Renal cortex interstitium (tissue), 15 donors: ENCODE measurements at places on chromosomes 5 and 9. TPM values are rescaled to one million over a fixed set of nuclear protein-coding genes. Genes with fewer than 3 reads are reported as not detected.

Gene ARHGEF39
- polyA plus RNA-seq: 10.0 TPM

Gene CCDC171
- polyA plus RNA-seq: 5.1 TPM

DNA sequence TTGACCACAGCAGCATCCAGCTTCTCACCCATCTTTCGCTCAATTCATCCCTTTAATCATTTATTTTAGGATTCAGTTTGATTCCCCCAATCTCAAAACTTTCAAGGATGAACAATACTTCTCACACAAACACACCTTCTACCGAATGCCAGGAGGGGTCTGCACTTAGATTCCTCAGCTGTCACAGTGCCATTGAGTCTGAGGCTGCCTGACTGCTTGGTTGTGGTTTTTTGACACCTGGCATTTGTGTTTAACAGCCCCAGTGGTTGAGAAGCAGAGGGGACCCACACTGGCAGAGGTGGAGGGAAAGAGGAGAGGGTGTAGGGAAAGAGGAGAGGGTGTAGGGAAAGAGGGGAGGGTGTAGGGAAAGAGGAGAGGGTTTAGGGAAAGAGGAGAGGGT is 54.9 kb downstream of the PALM2AKAP2 start:
- DNase-seq: no peak

DNA sequence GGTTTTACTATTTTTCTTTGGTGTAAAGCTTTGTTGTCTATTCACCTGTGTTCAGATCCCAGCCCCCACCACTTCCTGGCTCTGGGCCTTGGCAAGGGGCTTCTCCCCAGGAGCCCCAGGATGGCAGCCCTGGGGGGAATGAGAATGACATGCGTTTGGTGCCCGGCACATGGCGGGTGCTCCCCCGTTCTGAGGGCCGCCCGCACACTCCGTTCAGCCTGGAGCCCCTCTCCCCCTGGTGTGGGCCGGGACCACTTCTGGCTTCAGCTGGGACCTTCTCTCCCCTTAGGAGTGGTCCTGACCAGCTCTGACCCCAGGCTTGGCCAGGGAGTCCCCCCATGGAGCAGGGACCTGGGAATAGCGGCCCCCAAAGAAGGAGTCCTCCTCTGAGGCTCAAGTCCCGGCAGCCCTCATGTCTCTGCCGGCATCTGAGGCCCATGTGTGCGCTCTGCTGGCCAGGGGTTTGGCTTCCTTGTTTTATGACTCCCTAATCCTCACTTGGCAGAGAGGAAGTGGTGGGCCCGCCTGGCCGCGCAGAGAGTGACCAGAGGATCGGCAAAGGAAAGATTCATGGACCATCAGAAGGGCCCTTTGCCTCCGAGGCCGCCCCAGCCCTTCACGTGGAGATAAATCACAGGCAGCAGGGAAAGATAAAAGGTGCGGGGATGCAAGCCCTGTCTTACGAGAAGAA is 57.0 kb upstream of the LMX1B start:
- DNase-seq: no peak

Gene SOHLH1
- not detected for polyA plus RNA-seq

GRCh38 chr5:107700481-107700880 is 29.7 kb upstream of the EFNA5 start:
- DNase-seq: no peak

Gene SPARC
- 2,648 TPM for polyA plus RNA-seq

DNA sequence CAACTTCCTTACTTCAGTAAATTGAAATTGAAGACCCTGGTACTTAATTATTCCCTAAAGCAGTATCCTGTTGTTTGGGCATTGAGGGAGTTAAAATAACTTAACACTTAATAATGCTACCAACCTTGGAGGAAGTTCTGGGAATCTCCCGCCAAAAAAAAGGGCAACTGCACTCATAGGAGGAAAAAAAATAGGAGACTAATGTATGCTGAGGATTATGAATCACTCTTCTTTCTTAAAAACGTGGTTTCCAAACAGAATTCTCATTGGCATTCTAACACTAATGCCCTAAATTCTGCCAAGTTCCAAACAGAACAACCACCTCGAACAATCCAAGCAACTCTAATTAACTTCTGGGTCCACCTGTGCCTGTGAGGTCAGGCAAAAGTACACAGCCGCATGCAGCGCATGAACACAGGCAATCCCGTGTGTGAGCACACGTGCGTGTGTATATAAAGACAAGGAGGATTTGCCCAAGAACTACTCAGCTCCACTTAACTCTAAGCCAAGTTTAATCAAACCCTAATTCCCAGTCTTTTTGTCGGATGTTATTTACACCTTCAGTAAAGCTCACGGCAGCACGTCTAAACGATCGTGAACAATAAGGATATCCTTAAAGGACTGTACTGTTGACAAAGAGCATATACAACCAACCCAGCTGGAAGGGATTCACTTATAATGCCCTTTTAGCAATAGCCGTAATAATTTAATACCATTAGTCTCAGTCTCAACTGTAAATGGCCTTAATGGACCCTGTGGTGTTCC is 78.4 kb downstream of the EBF1 start:
- no peak for DNase-seq

- DNase-seq: no peak
Observed at GRCh38 chr5:66322786-66323528, 178.9 kb downstream of the SREK1 start.

- DNase-seq: no peak
Observed at GRCh38 chr5:168780888-168781287, 201.7 kb upstream of the PANK3 start.

- no peak for DNase-seq
Observed at GRCh38 chr9:82275258-82275927, 286.8 kb downstream of the SPATA31D1 start.

GRCh38 chr9:14327036-14327435 is 13.1 kb upstream of the NFIB start:
- DNase-seq: no peak

GRCh38 chr5:102453716-102454115 is 45.1 kb downstream of the SLCO6A1 start:
- DNase-seq: no peak

- no peak for DNase-seq
Observed at GRCh38 chr9:3458806-3459475, 66.9 kb downstream of the RFX3 start.

GRCh38 chr5:123209502-123210027 is 120.5 kb downstream of the PRDM6 start:
- DNase-seq: no peak

DNA sequence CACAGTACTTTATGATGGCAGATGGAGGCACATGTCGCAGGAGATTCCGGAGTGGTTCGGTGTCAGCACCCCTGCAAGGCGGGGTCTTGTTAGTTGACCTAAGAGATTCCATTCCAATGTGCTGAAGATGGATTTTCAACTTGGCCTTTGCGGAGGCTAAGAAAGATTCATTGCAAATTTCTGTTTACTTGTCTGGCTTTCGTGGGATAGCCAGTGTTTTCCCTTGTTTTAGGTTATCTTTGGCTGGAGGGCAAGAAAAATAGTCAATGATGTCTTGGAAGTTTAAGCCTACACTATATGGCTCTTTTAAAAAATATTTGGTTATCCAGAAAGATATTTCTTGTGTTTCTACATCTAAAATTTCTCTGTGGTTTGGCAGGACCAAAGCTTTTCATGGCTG is 123.6 kb upstream of the PTCH1 start:
- peak; percentile 7 for DNase-seq

Gene NMUR2
- polyA plus RNA-seq: 0.26 TPM

- DNase-seq: no peak
Observed at GRCh38 chr5:13921578-13921977, 22.9 kb downstream of the DNAH5 start.

DNA sequence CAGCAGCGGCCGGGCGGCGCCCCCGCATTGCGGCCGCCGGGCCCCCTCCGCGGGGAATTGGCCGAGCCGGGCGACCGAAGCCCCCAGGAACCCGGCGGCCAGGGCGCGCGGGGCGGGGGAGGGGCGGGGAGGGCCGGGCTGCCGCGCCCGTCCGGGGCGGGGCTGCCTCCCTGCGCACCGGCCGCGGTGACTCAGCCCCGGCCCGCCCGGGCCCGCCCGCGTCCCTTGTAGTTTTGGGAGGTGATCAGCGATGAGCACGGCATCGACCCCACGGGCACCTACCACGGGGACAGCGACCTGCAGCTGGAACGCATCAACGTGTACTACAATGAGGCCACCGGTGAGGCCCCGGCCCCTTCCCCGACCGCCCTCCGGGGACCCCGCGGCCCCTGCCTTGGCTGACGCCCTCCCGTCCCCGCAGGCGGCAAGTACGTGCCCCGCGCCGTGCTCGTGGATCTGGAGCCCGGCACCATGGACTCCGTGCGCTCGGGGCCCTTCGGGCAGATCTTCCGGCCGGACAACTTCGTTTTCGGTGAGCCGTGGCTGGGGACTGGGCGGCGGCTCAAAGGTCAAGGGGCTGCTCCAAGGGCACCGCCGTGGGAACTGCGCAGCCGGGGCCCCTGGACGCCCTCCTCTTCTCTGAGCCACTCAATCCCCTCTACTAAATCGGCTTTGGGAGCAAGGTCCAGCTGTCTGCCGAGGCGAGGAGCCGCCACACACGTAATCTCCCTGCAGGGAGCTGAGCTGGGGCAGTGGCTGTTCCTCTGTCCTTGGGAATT is 592 bp downstream of the TUBB4B start:
- no peak for DNase-seq

- DNase-seq: no peak
Observed at GRCh38 chr5:170132269-170132975, 26.7 kb downstream of the FOXI1 start.

GRCh38 chr5:29085142-29085541 is 2046.8 kb upstream of the CDH9 start:
- DNase-seq: no peak

GRCh38 chr9:126489581-126490213 is 124.0 kb upstream of the LMX1B start:
- no peak for DNase-seq

Gene PGM5
- 41.7 TPM for polyA plus RNA-seq

Gene GMCL2
- polyA plus RNA-seq: 0.11 TPM

Gene SLC6A19
- polyA plus RNA-seq: 56.1 TPM

GRCh38 chr9:1311462-1312042 is 261.4 kb downstream of the DMRT2 start:
- no peak for DNase-seq

DNA sequence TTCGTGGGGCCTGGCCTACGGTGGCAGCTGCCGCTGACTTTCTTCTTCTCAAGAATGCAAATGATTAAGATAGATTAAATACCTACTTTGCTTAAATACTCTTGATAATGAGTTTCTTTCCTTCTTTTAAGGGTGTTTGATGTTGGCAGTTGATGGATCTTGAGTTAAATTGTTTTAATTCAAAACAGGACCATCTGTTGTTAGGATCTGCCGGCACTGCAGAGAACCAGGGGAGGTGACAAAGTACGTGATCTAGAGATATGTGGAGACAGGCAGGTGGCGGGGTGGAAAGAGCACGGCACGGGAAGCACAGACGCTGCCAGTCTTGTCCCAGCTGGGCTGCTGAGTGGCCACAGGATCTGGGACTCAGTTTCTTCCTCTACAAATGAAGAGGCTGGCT is 37.9 kb downstream of the MED27 start:
- DNase-seq: no peak

Gene CD72
- polyA plus RNA-seq: 2.7 TPM

Gene CNTFR
- polyA plus RNA-seq: 29.9 TPM

Gene TJP2
- polyA plus RNA-seq: 109 TPM

GRCh38 chr5:81167078-81167477 is 66.0 kb upstream of the CKMT2 start:
- DNase-seq: no peak

- DNase-seq: no peak
Observed at GRCh38 chr9:1461812-1462211, 411.7 kb downstream of the DMRT2 start.

DNA sequence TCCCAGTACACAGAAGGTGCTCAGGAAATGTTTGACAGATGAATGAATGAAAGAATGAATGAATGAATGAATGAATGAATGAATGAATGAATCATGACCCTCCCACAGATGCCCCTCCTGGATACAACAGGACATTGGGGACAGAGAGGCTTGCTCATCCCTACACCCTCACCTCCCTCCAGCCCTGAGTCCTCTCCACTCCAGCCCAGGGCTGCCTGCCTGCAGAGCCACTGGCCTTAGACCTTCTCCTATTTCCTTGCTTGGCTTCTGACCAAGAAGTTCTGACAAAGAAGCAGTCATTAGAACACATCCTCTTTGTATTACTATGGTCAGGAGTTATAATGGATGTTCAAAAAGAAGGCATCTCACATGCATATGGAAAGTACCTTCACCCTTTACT is 240.7 kb upstream of the DAPK1 start:
- no peak for DNase-seq

Gene FOXD4L3
- not detected for polyA plus RNA-seq

Gene DMGDH
- polyA plus RNA-seq: 19.5 TPM

Gene BTNL8
- polyA plus RNA-seq: 0.79 TPM

- DNase-seq: no peak
Observed at GRCh38 chr9:87324613-87325194, 173.0 kb upstream of the DAPK1 start.

DNA sequence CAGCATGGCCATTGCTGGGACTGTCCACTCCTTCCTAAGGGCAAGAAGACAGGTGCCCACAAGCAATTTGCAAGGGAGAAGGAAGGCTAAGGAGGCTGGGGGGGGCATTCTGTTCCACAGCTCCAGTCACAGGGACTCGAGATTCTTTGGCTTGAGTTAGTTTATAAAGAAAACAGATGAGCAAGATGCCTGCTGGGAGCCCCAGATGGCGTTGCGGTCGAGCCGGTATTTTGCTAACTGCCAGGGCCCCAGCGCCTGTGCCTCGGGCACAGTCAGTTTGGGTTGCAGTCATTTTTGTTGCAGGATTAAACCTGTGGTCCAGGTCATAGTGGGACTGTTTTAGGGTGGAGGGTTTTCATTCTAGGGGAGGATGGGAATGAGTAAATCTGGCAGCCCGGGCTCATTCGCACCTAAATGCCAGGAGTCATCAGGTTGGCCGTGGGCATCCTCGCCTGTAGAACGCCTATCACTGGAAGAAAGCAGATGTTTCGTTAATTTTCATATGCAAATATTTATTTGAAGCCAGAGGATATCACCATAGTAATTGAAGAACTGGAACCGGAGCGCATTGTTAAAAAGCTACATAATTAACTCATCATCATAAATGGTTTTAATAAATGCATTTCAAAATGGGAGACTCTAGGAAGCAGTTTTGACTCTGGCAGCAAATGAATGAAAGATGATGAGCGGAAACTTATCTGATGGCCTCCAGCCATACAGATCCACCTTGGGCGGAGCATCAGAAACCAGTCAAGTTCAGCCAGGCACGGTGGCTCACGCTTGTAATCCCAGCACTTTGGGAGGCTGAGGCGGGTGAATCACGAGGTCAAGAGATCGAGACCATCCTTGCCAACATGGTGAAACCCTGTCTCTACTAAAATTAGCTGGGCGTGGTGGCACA is 87.1 kb upstream of the FCN2 start:
- DNase-seq: no peak

- DNase-seq: no peak
Observed at GRCh38 chr5:40834391-40834848, 602 bp downstream of the RPL37 start.

GRCh38 chr9:129776938-129777768 is 24.3 kb upstream of the PTGES start:
- peak; percentile 72 for DNase-seq
